ENCODE measurements at places on chromosomes 5 and 9.

GRCh38 chr5:173745123-173745522 lies 128.7 kb upstream of the BOD1 start:
- no peak for DNase-seq

- no peak for DNase-seq
Observed at GRCh38 chr5:102971676-102972293, 148.2 kb downstream of the GIN1 start.

- DNase-seq, result no peak
Observed at GRCh38 chr5:121377461-121377860, 474.2 kb upstream of the FTMT start.

DNA sequence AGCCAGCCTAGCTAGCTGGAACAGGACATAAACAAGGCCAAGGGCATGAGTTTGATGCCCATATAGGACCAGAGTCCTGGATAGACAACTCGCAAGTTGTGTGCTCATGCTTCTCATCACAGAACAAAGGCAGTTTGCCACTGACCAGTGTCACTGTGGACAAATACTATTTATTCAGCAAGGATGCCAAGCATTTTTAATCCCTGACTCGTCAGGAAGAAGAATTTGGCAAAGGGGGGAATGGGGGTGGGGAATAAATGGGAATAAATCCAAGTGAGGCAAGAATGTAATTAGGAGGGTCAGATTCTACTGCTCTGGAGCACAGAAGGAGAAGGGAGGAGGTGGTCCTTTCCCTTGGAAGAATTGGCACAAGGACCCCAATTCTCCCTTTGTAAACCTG lies 46.8 kb upstream of the ANKRD55 start:
- DNase-seq, result no peak

GRCh38 chr9:32707326-32707725 lies 71.9 kb upstream of the TAF1L start:
- no peak for DNase-seq

- no peak for DNase-seq
Observed at GRCh38 chr9:73125651-73126050, 26.0 kb upstream of the ANXA1 start.

DNA sequence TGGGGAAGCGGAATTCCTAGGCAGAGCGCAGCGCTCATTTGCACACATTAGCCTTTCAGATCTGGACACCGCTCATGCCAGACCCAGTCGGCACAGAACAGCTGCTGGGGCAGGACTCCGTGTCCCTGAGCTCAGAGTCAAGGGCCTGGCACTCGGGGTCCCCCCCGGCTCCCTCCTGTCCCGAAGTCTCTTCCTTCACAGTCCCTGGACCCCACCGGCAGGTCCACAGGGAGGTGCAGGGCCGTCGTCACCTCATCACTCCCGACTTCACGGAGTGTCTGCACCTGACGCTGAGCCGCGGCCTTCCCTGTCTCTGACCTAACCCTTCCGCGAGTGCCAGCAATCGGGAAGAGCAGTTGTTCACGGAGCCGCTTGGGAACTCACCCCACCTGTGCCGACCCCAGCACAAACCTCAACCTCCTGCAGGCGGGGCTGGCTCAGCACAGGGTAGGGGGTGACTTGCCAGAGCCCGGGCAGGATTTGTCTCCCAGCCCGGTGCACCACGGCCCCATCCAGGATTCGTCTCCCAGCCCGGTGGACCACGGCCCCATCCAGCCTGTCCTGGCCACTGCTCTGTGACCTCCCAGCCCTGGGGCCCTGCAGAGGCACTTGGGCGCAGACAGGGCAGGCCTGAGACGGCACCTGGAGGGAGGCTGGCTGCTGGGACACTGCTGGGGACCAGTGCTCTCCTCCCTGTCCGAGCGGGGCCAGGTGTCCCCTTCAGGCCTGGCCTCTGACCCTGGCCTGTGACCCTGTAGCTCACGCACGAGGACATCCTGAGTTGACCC lies 9.9 kb upstream of the SLC9A3 start:
- DNase-seq, result no peak

DNA sequence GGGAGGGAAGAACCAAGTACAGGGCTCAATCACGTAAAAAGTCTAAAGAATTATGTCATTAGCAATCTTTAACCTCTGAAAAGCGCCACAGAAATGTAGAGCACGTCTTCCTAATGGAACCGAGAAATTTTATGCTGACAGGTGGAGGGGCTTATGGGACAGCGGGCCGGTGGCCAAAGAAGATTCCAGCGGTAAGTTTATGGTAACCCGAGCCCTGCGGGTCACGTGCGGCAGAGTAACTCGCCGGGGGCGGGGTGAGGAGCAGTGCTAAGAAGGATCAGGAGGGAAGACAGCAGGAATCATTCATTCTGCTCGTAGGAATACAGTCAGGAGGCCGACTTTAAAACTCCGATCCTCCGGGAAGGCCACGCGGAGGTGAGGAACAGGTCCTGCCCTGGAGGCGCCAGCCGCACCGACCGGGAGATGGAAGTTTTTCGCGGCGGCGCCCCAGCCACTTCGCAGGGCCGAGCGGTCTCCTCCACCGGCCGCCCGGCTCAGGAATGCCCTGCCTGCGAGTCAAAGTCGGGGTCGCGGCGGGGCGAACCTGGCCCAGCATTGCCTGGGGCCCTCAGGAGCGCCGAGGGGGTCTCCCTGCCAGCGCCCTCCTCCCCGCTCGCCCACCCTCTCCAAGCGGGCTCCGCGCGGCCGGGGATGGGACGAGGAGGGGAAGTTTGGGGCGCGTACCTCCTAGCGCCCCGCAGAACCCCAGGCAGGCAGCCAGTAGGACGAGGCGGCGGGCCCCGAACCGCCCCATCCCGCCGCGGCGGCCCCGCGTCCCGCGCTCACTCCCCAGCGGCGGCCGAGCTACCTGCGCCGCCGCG lies 101.8 kb downstream of the ESM1 start:
- no peak for DNase-seq

DNA sequence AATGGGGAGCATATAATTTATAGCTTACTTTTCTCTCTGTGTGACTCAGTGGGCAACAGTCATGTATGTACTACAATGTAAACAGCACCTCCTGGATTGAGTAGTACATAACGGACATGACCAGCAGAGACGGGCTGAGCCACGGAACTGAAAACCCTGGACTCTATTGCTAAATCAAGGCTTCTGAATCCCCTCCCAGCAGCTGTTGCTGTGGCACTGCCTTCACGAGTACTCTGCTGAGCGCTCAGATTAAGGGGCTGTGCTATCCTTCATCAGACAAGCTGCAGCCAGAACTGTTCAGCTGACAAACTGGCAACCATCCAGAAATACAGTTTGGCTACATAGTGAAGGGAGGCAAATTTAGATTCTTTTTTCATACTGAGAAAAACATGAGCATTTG lies 131.3 kb upstream of the CCDC180 start:
- DNase-seq, result no peak

GRCh38 chr5:126188804-126189203 lies 234.4 kb upstream of the GRAMD2B start:
- DNase-seq, result no peak

DNA sequence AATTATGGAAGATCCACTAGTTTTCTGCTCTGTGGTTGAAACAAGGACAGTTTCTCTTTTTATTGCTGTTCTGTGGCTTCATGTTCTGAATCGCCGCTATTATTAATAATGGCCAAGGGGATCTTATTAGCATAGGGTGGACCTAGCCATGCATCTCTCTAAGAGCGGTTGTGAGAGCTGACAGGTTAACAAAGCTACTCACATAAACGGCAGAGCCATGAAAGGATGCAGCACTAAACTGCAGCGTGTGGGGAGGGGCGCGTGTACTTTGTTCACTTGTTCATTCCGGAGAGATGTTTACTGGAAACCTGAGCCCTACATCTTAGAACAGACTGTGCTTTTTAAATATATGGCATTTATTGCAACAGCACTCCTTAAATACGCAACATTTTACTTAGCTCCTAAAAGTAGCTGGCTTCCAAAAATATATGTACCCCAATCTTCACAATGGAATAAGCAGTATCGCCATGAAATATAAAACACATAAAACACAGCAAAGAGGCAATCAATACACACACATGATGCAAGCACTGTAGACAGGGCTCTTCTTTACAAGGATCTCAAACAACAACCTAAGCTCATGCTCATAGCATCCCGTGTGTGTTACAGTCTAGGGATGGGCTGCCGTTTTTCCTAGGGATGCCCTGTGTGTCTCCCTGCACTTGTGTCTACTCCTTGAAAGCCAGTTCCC lies 424.6 kb downstream of the MED10 start:
- no peak for DNase-seq

DNA sequence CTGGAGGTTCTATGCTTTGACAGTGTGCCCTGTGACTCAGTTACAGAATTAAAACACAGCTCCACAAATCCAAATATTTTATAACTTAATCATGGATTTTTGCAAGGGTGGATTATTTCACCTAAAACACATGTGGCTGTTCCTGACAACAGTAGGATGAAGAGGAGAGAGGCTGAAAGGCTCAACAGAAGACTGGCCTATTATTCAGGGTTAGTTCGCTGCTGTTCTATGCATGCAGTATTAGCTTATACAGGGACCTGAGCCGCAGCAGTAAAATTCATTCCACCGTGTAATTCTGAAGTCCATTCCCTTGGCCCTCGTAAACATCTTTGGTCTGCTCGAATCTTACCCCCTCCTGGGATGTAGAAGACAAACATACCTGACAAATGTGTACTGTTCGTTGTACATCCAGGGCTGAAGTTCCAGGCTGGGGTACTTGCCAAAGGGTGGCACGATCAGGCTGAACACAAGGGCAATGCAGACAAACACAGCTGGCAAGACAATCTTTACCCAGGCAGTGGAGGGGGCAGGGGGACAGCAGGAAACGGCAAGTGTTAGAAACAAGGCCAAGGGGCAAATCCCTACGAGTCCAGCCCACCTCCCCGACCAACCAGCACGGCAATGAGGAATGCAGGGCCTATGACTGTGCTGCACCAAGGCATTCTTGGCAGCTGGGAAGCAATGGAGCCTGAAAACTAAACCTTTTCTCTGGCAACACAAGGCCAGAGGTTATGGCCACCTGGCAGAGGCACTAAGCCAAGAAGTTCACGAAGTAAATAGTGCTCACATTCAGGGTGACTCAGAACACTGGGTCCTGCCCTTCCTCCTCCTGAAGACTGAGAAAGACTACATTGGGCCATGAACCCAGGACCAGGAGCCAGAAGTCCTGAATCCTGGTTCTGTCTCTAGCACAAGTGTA lies 46.8 kb downstream of the NIPSNAP3B start:
- no peak for DNase-seq

GRCh38 chr5:114790403-114790792 lies 379.3 kb downstream of the TRIM36 start:
- no peak for DNase-seq

- DNase-seq, result no peak
Observed at GRCh38 chr9:8408575-8409190, 609.1 kb upstream of the DMAC1 start.

- DNase-seq, result no peak
Observed at GRCh38 chr5:54360089-54360488, 49.7 kb upstream of the ARL15 start.

GRCh38 chr9:132547052-132547431 lies 35.4 kb upstream of the BARHL1 start:
- DNase-seq, result no peak

DNA sequence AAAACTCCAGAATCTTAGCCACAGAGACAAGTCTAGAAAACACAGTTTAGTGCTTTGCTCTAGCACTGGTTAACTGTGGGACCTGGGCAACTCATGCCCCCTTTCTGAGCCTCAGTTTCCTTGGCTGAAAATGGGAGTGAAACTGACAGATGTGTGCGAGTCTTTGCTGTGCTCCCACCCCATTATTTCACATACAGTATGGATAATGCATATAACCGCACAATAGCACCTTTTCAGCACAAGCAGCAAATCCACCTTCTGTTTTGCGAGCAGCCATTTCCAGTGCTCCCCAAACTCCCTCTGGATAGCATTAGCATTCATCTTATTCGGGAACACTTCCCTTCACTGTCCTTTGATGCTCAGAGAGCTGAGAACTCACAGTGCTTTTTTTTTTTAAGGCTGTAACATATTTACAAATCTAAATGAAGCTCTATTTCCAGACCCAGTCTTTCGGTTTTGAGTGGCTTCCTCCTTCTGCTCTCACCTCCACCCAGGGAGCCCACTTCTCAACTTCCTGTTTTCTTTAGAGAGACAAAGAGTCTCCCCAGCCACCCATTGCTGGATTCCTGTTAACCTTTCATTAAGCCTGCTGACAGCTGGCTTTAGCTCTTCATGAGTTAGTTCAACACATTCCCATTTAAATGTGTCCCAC lies 49.2 kb downstream of the TIMD4 start:
- DNase-seq, result no peak

GRCh38 chr5:53814819-53815218 lies 254.4 kb downstream of the NDUFS4 start:
- DNase-seq, result no peak

GRCh38 chr9:34513567-34514214 lies 9.1 kb downstream of the ENHO start:
- DNase-seq, result no peak

- DNase-seq, result no peak
Observed at GRCh38 chr9:4576448-4576847, 85.6 kb upstream of the PLPP6 start.

DNA sequence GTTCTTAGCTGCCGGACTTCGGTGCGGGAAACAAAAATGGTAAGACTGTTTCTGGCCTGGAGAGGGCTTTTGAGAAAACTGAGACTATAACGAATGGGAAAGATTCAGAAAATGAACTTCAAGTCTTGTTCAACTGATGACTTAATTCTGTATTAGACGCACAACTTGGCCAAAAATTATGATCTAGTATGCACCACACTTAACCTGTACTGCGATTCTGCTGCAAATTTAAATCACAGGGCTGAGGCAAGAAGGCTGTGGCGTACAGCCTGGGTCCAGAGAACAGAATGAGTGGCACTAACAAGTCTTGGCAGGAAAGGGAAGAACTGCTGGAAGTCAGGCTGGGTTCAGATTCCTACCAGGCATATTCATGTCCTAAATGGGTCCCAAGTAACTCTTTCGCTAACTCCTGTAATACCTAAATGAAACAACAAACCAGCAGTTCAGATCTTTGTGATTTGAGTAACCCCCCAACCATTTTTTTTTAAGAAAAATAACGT lies 781 bp upstream of the COL23A1 start:
- no peak for DNase-seq

DNA sequence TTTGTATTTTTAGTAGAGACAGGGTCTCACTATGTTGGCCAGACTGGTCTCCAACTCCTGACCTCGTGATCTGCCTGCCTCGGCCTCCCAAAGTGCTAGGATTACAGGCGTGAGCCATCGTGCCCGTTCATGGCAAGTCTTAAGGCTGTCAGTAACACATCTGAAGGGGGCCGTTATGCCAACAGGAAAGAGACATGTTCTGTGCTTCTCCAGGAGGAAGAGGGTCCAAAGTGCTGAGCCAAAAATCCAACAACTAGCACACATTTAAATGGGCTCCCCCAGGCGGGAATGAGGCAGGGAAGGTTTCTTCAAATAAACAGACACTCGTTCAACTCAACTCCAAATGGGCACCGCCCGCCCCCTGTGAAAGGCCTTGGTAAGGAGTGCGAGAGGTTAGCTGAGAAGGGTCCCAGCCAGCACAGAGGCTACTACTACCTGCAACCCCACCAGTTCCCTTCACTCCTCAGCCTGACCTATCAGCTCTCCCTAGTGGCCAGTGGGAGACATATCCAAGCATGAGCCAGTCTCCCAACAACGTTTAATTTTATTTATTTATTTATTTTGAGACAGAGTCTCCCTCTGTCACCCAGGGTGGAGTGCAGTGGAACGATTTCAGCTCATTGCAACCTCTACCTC lies 84.1 kb upstream of the DMRT1 start:
- DNase-seq, result no peak

GRCh38 chr5:140806834-140807775 lies at the start of gene PCDHA4:
Gene PCDHA4 (plus strand): TSS chr5:140807068.
- DNase-seq, result no peak

All from activated T-helper 1 cell treated with anti-CD3 and anti-CD28 coated beads, Interleukin-2, amount 50 U/mL, for 16 hours (primary cell).